ENCODE measurements at places on chromosomes 5 and 9.

DNA sequence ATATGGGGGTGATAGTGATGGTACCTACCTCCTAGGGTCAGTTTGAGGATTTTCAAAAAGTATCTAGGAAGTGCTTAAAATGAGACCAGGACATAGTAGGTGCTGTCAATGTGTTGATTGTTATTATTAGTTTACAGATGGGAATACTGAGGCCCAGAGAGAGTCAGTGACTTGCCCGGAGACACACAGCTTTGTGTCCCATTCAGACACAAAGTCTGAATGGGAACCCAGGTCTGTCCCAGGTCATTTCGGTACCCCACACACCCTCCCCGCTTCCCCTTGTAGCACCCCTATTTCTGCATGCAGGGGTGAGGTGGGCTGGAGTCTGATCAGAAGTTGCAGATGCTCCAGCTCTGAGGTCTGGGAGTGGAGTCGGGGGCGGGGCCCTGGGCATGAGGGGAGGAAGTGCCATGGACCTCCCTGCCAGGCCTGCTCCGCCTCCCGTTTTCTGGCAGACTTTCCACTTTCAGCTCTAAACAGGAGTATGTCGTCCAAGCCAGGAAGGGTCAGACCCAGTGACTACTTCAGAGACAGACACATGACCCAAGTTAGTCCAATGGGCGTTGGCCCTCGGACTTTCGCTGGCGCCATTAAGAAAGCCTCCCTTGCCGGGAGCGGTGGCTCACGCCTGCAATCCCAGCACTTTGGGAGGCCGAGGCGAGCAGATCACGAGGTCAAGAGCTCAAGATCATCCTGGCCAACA, 3.2 kb upstream of the DBN1 start:
- no peak for DNase-seq

DNA sequence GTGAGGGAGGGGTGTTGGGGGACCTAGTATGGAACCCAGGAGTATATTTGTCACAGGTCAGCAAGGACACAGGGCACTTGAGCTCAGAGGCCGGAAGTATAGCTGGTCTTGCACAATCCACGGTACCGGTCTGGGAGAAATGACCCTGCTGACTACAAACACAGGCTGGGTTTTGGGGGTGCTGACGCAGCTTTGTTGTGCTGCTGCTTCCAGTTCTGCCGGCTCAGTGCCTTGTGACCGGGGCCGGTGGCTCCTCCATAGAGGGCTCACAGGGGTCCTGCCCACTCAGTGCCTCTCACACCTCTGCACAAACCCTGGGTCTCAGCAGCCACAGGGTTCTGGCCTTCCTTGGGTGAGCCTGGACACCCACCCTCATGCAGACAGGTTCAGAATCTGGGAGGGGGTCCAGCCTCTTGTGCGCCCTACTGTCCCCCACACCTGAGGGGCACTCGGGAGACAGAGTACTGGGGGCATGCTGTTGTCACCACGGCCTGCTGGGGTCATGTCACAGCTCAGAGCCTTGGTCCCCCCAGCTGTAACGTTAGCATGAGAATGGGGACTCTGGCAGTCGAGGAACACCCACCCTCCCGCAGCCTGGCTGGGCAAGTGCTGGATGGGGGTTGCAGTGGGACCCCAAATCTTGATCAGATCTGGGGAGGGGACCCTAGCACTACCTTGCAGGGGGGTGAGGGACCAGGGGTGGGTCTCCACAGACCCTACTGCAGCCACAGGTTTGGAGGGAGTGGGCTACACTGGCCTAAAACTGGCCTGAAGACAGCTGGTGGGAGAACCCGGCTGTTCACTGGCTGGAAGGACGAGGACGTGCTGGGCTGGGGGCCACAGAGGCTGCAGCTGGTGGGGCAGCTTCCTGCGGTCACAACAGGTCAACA, 17.7 kb downstream of the NINJ1 start:
- DNase-seq, result no peak

- no peak for DNase-seq
Observed at GRCh38 chr5:138668451-138669380, 84.5 kb upstream of the CTNNA1 start.

DNA sequence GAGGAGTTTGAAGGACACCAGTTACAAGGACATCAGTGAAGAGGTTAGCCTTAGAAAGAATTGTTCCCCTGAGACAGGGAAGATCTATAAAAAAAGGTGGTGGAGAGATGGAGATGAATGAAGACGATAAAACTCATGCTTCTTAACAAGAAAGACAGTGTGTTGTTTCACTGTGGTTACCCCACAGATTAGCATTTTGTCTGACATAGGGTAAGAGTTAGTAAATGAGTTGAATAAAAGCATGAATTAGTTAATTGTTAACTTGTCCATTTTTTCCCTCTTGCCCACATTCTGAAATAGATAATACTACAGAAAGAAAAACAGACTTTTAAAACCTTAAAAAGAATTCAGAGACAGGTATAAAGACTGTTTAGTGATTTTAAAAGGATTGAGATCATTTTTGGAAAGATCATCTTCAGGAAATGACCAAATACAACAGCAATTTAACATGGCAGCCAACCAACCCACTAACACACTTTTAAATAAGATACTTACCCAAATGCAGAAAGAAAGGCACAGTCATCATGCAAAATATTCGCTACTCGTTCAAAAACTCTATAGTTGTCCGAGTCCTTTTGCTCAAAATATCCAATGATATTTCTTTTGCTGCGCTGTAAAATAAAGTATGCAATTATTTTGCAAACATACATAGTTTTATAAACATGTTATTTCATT, 78.5 kb downstream of the ERP44 start:
- no peak for DNase-seq

DNA sequence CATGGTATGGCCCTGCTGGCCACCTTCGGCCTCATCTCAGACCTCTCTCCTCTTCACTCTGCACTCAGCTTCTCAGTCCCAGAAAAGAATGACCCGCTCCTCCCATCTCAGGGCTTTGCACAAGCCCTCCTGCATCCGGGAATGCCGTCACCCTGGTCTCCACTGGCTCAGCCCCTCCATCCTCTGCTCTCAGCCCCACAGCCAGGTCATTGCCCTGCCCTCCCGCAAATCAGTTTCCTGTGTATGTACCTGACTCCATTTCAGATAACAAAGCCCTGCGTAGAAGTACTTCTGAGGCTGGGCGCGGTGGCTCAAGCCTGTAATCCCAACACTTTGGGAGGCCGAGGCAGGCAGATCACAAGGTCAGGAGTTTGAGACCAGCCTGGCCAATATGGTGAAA, 28.9 kb upstream of the EEIG1 start:
- no peak for DNase-seq

DNA sequence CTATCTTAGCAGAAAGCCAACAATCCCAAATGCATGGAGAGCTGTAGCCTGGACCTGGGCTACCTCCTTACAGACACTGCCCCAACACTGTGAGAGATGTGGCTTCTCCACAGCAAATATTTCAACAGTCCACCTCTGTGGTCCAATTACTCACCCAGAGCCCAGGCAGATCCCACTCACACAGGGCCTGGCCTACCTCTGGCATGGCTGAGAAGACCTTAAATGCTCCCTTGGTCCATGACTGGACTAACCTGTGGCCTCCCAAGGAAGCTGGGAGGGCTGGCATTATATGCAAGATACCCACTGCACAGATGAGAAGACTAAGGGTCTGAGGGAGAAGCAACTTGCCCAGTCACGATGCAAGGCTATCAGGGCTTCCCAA, 22.8 kb upstream of the SLC25A51 start:
- no peak for DNase-seq

DNA sequence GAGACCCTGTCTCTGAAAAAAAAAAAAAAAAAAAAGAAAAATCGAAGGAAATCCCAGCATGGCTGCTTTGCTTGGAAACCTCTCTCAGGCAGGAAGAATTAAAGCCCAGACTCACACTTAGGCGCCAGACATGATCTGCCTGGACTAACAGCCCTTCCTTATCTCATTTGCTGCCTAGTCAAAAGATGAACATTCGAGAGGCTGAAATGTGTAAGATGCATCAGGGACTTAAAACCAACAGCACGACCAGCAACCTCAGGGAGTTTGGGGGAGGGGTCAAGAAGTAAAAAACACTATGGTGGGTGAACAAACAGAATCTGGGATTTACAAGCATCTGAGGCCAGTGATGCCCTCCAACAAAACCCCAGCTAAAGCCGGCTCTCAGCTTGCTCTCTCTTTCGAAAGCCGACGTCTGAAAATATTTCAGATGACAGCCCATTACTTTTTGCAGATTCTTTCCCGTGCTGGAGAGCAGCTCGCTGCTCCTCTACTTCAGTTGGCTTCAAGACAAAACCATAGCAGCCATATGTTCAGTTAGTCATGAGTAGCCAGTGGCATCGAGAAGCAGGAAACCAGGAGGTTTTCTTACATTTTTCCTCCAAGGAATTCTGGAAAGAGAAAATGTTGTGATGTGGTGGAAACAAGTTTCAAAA, 249.9 kb downstream of the MARCHF11 start:
- peak; percentile 67 for DNase-seq

GRCh38 chr5:37838152-37838932, 1.5 kb downstream of the GDNF start:
- no peak for DNase-seq

All from AG04450 (cell line).